ENCODE measurements at places on chromosomes 4 and X.

DNA sequence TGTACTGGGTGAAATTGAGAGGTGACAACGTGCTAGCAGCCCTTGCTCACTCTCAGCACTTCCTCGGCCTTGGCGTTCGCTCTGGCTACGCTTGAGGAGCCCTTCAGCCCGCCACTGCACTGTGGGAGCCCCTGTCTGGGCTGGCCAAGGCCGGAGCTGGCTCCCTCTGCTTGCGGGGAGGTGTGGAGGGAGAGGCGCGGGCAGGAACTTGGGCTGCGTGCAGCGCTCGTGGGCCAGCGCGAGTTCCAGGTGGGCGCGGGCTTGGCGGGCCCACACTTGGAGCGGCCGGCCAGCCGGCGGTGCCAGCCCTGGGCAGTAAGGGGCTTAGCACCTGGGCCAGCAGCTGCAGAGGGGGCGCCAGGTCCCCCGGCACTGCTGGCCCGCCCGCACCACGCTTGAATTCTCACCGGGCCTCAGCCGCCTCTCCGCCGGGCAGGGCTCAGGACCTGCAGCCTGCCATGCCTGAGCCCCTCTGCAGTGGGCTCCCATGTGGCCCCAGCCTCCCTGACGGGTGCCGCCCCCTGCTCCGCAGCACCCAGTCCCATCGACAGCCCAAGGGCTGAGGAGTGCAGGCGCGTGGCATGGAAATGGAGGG lies 249.5 kb upstream of the ETNPPL start:
- DNase-seq, result no peak

GRCh38 chr4:74598611-74599325 lies 153.8 kb downstream of the AREG start:
- no peak for DNase-seq

- DNase-seq, result no peak
These were observed 163.1 kb upstream of the SLITRK2 start for GRCh38 chrX:145654486-145654885.

- no peak for DNase-seq
These were observed 123.0 kb downstream of the ZNF827 start for GRCh38 chr4:145815626-145816025.

- DNase-seq, result no peak
These were observed 26.1 kb downstream of the PABPC1L2B start for GRCh38 chrX:73028876-73029275.

- DNase-seq, result no peak
These were observed 252.0 kb downstream of the FBXW7 start for GRCh38 chr4:152283801-152284470.

DNA sequence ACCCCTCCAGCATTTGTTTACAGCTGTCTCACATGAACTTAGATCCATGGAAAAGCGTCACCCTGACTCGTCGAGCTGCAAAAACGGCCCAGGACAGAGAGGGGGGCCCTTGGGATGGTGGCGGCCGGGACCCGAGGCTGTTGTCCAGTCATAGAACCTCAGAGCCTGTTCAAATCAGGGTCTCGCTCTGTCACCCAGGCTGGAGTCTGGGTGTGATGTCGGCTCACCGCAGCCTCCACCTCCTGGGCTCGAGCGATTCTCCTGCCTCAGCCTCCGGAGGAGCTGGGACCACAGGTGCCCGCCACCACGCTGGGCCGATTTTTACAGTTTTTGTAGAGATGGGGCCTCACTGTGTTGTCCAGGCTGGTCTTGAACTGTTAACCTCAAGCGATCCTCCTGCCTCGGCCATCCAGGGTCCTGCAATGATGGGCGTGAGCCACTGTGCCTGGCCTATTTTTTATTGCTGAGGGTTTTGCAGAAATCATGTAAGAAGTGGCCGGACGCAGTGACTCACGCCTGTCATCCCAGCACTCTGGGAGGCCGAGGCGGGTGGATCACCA lies 42.6 kb upstream of the PPP2R3B start:
- DNase-seq, result no peak

DNA sequence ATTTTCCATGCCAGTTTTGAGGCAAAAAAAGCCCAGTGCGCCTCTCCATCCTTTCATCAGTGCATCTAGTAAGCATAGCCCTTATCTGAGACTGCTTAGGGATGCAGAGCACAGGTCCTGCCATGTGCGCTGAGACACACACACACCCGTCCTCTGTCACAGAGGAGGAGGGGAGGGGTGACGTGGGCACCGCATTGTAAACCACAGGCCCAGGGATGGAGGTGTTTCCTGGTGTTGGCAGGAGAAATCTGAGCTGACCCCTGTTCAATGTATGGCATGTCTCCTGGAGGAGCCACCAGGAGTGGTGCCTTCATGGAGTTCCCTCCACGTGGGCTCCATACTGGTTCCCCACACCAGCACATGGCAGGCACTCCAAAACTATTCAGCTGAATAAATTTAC lies 65.8 kb upstream of the HELT start:
- no peak for DNase-seq

GRCh38 chrX:6149060-6149872 lies 79.4 kb downstream of the NLGN4X start:
- no peak for DNase-seq

GRCh38 chr4:28868841-28869240 lies 1851.3 kb upstream of the PCDH7 start:
- no peak for DNase-seq

DNA sequence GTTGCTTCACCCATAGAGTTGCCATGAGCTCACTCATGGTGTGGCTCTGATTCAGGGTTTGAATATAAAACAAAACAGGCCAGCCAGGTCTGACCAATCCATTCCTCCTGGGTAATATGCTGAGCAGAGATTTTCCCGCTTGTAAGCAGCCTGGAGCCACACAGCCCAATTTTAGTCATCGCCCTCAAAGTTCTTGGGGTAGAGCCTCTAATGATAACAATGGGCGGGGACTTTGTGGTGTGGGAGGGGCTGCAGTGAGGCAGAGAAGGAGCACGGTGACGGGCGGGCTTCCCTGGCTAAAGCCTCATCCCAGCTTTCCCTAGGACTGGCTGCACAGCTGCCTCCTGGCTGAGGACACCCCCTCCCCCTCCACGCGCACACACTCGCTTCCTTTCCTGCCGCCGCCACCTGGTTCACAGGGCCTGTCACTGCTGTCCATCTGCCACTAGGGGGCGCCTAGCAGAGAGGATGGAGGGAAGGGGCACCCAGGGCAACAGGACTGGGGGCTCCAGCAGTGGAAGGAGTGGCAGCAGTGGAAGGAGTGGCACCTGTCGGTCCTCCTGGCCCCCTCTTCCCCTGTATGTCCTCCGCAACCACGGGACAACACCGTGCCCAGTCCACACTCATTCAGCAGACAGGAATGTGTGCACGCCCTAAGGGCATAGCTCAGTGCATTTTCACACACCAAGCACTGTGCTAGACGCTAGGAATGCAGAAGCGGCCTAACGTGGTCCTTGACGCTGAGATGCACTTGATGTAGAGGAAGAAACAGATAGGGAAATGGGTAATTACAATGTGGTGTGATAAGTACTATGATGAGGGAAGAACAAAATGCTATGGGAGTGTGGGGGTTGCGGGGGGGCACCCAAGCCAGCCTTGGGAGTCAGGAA lies 26.8 kb downstream of the PRPS1 start:
- DNase-seq, result peak; percentile 71

- peak; percentile 68 for DNase-seq
These were observed 14.5 kb downstream of the SPACA5 start for GRCh38 chrX:48021026-48021900.

DNA sequence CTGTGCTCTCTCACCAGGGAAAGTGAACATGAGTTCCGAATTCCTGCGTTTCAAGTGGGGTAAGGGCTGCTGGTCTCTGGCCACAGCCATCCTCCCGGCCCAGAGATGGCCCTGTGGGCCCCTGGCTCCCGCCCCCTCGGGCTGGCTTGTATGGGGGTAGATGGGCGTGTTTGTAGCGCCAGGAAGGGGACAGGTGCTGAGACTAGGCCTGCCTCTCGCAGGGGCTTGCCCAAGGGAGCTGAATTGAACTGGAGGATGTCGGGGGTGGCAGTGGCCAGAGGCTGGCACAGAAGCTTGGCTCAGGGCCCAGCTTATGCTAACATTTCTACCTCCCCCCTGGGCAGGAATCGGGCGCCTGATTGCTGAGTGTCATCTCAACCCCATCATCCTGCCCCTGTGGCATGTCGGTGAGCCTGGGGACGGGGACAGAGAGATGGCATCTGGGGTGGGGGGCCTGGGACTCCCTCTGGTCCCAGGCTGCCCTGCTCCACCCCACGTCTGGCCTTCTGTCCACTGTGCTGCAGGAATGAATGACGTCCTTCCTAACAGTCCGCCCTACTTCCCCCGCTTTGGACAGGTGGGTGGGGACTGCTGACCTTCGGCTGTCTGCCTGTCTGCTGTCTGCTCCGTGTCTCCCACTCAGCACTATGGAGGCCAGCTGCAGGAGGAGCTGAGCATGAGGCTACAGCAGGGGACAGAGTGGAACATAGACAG lies 8.5 kb downstream of the TAFAZZIN start:
- no peak for DNase-seq

DNA sequence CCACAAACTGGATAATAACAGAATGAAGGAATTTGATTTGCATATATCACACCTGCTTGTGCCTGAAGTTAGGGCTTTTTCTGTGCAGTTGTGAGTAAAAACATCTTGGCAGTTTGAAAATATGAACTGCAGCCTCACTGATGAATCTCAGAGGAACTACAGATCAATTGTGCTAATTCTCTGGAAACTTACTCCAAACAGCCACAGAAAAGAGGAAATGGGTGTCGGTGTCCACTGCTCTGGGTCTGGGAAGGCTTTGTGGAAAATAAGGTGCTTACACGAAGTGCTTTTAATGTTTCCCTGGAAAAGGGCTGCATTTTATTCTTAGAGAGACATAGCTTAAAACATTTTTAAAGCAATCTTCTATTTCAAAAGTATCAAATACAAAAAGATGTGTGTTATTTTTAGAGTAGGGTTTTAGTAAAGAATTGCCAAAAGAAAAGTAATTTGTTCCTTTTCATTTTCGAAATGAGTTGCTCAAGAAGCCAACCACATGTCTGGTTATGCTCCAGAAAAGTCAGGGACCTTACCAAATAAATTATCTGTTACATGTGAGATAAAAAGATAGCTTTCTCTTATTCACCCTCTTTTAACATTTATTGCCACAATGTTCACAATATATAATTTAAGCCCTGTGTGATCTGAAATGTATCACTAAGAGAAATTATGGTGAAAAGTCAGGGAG lies 240.1 kb downstream of the FRAS1 start:
- DNase-seq, result no peak

DNA sequence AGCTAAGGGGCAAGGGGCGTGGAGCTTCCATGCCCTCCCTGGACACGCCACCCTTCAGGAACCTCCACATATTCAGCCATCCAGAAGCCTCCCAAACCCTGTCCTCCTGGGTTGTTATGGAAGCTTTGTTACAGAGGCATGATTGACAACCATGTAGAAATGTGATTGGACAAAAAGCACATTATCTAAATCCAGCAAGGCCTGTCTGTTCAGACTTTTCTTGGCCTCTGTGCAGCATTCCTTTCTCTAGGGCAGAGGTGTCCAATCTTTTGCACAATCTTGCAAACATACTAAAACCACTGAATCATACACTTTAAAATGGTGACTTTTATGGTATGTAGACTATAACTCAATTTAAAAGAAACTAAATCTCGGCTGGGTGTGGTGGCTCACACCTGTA lies 12.7 kb downstream of the STEEP1 start:
- no peak for DNase-seq

GRCh38 chrX:140099221-140099620 lies 133.9 kb upstream of the CXorf66 start:
- peak; percentile 22 for DNase-seq

- no peak for DNase-seq
These were observed 172.0 kb downstream of the PTTG2 start for GRCh38 chr4:38132107-38132673.

DNA sequence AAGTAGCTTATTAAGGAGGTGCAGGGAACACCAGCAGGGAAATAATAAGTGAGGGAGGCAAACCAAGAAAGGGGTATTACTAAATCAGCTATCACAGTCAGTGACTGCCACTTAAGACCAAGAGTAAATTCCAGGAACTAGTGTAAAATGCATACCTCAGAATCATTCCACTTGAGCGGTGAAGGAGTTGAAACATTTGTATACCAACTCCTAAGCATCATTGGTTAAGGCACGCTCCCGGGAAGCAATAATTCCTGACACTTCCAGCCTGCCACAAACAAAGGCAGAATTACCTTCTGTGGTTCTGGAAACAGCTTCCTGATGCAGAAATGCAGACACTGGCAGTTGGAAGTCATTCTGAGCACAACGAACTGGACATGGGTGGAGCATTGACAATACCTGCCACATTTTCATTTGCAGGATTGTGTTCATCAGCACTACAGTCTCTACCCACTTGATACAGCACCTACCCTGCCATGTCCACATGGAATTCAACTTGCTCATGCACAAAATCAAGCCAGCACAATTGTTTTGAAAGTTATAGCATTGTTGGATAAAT lies 82.1 kb downstream of the PPP1R2C start:
- DNase-seq, result no peak

- DNase-seq, result no peak
These were observed 350.2 kb upstream of the BOD1L1 start for GRCh38 chr4:13977746-13978145.

- DNase-seq, result no peak
These were observed 111.0 kb downstream of the PDE5A start for GRCh38 chr4:119517361-119518229.

GRCh38 chr4:924107-925096 lies 7.7 kb downstream of the GAK start:
- DNase-seq, result no peak

GRCh38 chr4:88585917-88586316 lies 6.4 kb upstream of the HERC3 start:
- DNase-seq, result no peak

DNA sequence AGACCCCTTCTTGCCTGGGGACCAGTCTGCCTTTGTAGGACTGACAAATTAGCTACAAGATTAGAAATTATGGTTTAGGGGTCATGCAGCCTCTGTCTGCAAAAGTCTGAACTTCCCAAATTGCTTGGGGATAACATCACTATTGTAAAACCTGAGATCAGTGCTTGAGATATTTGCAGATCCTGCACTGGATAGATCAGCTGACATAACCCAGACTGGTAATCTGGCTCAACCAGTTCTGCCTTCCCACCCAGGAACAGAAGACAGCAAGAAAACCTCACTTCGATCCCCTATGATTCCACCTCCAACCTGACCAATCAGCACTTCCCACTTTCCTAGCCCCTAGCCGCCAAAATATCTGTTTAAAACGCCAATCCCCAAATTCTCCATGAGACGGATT lies 202.8 kb upstream of the DIAPH2 start:
- no peak for DNase-seq

- DNase-seq, result no peak
These were observed 216.9 kb upstream of the S100G start for GRCh38 chrX:16433021-16433420.

DNA sequence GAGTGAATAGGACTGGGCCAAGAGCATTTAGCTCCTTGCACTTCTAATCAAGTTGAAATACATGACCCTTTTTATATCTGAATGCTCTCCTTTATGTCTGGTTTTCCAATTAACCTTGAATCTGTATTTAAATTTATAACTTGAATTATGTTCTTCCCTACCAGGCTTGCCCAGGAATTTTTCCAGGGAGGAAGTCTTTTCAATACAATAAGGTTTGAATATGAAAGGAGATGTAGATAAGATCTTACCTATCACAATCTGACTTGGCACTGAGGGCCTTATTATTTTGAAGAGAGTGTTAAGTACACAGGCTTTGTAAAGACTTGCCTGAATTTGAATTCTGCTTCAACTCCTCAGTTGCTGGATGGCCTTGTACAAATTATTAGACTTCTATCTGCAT lies 555.7 kb downstream of the PCDH7 start:
- peak; percentile 1 for DNase-seq
